Globus pallidus (tissue), 1 donor: ENCODE measurements at places on chromosomes 7 and 10.

- no peak for DNase-seq
Observed at GRCh38 chr10:4181081-4181480, 396.1 kb upstream of the KLF6 start.

GRCh38 chr7:90250601-90251303 is 5.8 kb downstream of the CFAP69 start:
- no peak for DNase-seq

- no peak for DNase-seq
Observed at GRCh38 chr7:133936074-133936473, 191.1 kb upstream of the LRGUK start.

- no peak for DNase-seq
Observed at GRCh38 chr10:99836711-99837110, 54.3 kb downstream of the ABCC2 start.

DNA sequence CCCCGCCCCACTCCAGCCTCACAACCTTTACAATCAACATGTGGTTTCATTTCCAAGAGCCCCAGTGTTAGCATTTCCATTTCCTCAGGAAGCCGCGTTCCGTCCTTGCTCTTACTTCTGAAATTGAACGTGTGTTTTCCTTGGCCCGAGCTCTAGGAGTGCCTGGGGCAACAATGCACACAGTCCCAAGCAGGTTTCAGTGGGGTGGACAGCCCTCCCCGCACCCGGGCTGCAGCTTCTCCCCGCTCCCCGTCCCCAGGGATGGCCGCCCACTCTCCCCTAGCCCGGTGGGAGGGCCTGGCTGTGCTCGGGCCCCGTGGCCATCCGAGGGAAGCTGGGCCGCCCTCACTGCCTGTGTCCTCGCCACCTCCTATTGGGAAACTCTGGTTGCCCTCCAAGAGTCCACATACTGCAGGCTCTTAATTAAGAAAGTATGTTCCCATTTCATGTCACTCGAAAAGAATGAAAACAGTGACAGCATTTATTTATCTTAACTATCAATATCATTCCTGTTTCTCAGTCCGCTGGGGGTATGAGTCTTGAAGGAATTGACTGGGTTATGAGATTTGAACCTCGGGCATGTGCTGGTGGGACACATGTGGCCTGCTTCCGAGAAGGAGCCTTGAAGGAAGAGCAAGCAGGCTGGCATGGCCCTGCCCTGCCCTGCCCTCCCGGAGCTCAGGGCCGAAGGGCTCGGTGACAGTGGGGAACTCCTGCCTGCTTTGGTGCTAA is 163.8 kb downstream of the GRK5 start:
- no peak for DNase-seq

DNA sequence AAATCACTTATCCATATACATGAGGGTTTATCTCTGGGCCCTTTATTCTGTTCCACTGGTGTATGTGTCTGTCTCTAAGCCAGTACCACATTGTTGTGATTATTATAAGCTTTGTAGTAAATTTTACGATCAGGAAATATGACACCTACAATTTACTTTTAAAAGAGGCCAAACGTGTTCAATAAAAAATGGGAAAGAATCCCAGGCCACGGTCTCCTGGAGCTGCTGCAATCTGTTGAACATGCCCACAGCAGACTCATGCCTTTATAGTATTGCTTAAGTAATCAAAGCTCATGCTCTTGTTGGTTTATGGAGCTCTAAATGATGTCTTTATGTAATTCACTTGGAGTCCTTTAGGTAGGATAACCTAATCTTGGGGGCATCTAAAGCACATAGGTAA is 273.0 kb downstream of the ZMYND11 start:
- DNase-seq = no peak

DNA sequence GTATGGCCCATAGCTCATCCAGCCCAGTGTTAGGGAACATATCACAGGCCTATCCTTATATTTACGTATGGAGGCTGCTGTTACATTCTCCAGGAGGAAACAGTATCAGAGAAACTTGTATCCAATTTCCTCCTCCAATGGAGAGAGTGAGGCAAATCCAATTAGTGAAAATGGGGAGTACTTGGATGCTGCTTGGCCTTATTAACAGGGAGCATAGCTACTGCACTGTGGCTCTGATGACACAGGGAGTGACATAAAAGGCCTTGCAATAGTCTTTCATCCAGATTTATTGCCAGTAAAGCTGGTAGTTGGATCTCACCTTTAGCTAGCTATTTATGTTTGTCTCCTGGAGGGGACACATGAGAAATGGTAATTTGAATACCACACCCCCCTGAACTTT is 313.2 kb upstream of the MTPN start:
- DNase-seq = no peak
